ENCODE measurements at places on chromosomes 16 and 17.

DNA sequence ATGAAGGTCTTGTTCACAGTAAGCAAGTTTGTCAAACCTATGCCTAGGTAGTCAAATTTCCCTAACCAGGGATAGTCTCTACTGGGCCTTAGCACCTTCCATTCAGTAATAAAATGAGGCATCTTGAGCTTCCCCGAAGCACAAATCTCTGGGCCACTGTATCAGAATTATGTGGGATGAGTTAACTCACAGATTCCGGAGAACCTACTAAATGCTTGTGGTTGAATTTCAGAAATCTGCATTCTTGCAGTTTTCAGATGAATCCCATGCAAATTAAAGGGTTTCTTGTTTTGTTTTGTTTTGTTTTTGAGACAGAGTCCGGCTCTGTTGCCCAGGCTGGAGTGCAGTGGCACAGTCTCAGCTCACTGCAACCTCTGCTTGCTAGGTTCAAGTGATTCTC, 478.8 kb upstream of the HSBP1 start:
- DNase-seq, result no peak

DNA sequence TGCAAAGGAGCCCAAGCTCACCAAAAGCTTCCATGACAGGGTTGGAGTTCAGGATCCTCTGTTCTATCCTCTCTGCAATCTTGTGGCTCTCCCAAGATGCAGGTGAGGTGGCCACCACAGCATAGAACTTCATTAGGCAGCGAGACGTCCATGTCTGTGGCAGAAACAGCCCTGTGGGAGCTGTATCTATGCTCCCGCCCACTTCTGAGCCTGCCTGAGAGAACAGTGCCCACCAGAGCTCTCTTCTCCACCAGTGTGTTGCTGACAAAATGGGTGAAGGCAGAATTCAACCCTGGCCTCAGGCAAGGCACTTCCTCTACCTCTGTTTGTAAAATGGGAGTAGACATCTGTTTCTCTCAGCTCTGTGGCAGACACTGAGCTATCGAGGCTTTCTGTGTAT, 18.8 kb downstream of the MYO19 start:
- no peak for DNase-seq

DNA sequence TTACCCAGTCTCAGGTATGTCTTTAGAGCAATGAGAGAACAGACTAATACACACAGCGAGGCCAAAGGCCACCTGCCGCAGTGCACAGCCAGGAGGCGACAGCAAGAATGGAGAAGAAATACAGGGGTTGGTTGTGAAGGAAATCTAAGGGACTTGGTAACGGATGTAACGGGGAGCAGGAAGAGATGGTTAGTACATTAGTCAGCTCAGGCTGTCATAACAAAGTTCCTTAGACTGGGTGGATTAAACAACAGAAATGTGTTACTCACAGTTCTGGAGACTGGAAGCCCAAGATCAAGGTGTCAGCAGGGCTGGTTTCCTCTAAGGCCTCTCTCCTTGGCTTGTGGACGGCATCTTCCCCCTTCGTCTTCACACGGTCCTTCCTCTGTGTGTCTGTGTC, 47.1 kb downstream of the TVP23C start:
- DNase-seq, result no peak

GRCh38 chr17:79035686-79036085, 11.7 kb downstream of the C1QTNF1 start:
- no peak for DNase-seq

GRCh38 chr17:7538891-7539545, 9.8 kb upstream of the TNFSF12 start:
- no peak for DNase-seq

- no peak for DNase-seq
Observed at GRCh38 chr17:21297597-21297996, 13.1 kb downstream of the MAP2K3 start.

DNA sequence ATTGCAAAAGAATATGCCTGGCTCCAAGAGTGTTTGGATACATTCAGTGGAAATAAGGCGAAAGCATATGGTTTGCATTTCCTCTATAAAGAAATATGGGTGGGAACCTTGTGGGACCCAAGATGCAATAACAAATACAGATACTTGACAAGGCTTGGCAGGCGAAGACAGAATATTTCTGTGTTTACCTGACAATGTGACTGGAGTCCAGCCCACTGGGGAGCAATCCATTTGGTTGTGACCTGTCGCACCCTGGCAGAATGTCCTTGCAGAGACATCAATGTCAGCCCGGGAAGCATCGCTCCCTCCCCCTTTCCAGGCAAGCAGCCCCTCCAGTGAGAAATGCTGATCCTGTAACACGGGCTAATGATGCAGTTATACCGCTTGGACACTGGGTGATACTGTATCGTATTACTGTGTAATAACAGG, 296.6 kb downstream of the MAF start:
- no peak for DNase-seq

DNA sequence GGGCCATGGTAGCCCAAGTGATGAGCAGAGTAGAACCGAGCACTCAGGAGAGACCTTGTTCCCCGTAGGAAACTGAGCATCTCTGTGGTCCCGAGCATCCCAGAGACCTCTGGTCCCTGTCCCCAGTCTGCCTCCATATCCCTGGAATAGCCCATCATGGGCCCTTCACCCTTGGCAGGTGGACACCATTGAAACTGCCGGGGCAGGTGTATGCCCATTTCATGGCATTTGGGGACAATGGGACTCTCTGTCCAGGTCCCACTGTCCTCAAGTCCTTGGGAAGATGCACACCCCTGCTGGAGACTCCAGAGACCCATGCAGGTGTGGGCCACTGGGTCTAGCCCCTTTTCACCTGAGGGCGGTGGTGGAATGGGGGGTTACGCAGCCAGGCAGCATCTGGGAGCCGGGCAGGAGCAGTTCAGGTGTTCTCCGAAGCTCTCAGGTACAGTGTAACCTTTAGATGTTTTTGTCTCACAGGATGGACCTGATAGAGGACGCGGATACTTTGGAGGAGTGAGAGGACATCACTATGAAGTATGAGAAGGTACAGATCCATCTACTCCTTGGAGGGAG, 75.9 kb downstream of the GOSR1 start:
- DNase-seq, result no peak

GRCh38 chr17:42841975-42842685, 2.2 kb upstream of the AOC2 start:
- DNase-seq, result no peak

DNA sequence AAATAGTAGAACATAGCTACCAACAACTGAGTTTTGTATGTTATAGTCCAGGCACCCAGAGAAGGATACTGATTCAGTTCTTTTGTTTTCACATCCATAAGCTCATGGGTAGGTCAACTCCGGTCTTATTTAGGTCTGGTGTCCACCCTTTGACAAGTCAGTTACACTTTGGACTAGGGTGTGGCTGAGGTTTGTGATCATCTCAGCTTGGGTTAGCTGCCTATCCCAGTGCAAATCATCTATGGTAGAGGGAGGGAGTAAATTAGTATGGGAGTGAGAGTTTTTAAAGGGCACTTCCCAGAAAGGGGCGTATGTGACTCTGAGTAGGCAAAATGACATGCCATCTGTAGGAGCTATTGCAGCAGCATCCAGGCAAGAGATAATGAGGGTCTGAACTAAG, 66.1 kb downstream of the TANC2 start:
- DNase-seq, result no peak

- no peak for DNase-seq
Observed at GRCh38 chr17:4476017-4476416, 22.7 kb upstream of the SPNS2 start.

GRCh38 chr17:60525685-60526514, at the start of gene APPBP2:
Gene APPBP2 (minus strand): TSS chr17:60526242. CDS start chr17:60525931, 311 bp downstream.
- DNase-seq, result no peak

DNA sequence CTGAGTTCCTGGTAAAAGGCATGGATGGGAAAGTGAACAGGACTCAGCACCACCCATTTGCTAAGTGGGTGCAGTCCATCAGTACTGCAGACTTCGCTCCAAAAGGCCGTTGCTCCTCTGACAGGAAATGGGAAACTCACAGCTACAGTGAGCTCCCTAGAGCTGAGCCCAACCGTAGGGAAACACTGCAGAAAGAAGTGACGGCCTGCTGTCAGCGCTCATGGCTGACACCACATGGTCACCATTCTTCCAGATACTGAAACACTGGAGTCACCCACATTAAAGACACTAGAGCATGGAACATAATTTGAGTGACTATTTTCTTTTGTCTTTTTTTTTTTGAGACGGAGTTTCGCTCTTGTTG, 31.9 kb downstream of the UBE2O start:
- DNase-seq, result no peak

DNA sequence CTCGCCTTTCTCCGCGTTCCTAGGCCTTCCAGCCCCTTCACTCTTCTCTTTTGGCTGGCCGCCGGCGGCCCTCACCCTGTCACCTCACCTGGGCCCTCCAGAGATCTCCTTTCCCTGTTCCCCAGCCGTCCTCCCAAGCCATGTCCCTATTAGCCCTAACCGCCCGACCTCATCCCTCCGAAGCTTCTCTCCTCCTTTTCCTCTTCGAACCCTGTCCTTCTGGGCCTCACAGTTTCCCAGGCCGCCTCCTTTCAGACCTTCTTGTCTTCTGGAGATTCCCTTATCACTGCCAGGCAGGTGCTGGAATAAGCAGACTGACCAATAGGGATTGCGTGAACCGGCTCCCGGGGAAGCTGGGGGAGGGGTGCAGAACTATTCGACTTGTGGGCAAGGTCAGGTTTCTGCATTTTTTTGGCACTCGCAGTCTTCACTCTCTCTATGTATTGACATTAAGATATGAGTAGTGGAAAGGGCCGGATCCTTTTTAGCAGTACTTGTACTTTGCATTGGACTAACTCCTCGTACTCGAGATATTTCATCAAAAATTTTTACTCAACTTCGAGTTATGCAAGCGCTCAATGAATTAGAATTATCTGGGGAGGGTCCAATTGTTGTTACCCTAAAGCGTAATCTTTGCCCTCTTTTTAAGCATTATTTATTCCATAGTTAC, 690 bp downstream of the RHOT1 start:
- DNase-seq, result peak; percentile 36

DNA sequence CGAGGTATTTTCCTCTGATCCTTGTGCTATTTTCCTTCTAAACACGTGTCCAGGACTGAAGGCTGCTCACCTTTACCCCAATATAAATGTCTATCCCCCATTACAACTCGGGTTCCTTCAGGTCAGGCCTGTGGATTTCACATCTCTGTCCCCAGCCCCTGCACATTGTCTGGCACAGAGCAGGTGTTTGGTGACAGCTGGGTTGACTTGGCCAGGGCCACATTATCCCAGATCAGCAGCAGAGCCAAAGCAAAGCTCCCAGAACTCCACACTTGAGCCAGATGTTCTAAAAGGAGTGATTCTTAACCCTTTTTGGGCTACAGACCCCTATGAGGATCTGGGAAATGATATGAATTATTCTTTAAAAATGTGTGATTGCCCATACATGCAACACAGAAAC, 18.0 kb upstream of the SPATA32 start:
- DNase-seq, result no peak

DNA sequence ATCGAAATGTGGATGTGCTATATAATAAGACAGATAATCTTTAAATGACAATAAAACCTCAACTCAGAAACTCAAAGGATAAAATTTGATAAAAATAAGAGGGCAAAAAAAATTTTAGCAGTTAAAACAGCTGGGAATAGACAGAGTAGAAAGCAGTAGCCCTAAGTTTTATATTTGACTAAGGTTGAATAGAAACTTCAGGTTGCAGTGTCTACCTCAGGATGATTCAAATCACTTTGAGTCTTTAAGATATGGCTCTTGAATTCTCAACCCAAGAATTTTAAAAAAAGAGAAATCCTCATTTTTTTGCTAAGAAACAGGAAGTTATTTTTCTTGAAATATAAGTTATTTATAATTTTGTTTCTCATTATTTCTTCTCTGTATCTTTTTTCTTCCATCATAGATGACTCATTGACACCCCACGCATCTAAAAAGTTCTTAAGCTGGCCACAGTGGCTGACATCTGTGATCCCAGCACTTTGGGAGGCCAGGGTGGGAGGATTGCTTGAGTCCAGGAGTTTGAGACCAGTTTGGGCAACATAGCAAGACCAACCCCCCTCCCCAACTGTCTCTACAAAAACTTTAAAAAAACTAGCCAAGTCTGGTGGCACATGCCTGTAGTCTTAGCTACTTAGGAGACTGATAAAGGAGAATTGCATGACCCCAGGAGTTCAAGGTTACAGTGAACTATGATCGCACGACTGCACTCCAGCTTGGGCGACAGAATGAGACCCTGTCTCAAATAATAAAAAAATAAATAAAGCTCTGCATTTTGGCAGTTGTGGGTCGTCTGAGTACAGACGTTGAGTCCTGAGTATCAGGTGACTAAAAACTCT, 23.9 kb downstream of the NFAT5 start:
- DNase-seq, result no peak

DNA sequence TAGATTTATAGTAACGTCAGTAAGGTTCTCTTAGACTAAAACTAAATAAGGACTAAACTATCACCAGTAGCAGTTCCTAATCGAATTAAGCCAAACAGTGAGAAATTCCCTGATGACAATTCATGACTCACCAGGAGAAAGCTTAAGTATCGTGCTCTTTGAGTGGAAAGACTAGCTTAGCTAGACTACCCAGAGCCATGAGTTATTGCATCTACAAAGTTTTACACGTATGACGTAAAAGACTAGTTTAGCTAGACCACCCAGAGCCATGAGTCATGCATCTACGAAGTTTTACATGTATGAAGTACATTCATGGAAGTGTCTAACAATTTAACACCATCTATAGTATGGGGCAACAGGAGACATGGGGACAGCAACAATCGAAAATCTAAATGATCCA, 36.6 kb downstream of the UBE2G1 start:
- DNase-seq, result peak; percentile 88

DNA sequence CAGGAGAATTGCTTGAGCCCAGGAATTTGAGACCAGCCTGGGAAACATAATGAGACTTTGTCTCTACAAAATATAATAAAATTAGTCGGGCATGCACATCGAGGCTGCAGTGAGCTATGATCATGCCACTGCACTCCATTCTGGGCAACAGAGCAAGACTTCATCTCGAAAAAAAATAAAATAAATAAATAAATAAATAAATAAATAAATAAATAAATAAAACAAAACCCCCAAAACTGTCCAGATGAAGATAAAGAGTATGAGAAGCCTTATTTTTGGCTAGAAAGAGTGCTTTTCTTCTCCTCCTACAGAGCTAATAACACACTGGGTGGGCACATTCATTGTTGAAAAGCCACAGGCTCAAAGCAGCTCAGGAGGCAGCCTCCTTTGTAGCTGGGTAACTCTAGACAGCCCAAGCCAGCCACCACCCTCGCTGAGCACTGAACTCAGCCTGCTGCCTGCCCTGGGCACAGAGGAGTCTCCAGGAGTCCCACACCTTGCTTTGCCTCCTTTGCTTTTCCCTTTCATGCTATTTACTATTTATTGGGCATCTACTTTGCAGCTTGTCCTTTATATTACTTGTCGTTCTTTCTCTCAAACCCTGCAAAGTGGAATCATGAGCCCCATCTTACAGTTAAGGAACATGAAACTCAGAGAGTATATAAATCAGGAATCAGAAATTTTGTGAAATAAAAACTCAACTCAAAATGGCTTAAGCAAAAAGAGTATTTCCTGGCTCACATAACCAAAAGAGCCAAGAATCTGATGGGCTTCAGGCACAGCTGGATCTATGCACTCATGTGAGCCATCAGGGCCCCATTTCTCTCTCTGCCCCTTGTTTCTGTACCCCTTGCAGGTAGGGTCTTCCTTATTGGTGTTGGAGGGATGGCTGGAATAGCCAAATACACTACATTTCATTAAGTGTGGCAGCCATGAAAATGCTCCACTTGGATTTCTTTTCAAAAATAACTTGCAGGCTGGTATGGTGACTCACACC, 18.1 kb upstream of the C16orf87 start:
- no peak for DNase-seq

- DNase-seq, result no peak
Observed at GRCh38 chr17:68428498-68429172, 28.7 kb downstream of the WIPI1 start.

Measured in non-pigmented ciliary epithelial cell (primary cell).